ENCODE measurements at places on chromosomes 3 and 15.

DNA sequence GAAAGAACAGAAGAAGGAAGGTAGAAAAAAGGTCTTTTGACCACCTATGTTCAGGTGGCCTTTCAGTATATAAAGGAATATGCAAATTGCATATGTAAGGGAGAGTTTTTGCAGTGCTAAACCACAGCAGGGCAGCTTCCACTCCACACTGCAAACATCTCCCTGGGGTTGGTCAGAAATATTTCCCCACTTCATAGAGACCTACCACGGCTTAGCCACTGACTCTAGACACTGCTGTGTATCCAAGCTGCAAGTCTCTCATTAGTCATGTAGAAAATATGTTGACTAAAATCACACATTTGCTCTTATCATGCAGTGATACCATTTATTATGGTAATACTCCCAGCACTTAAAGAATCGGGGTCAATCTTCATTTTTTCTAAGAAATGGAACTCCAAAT, 214.9 kb upstream of the NR2F2 start:
- DNase-seq, result no peak

GRCh38 chr3:10192953-10193691, 28.4 kb downstream of the IRAK2 start:
- no peak for DNase-seq

- no peak for DNase-seq
These were observed 23.5 kb downstream of the FGD5 start for GRCh38 chr3:14842277-14842676.

DNA sequence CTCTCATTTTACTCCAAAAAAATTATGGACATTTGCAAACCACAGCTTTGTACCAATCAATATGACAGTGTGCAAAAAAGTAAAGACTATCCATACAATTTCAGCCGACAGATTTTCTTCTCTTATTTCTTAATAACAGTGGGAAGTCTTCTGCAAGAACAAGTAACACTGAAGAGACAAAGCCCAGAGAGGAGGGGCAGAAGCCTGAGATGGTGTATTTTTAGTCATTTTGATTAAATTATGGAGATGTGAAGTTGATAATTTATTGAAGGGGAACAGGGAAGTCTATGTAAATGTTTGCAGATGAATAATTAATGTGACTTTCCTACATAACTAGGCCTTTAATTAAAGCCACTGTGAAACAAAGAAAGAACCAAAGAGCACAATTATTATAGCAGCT, 45.7 kb upstream of the IGSF11 start:
- DNase-seq, result no peak

- DNase-seq, result no peak
These were observed 48.1 kb upstream of the GK5 start for GRCh38 chr3:142273501-142273900.

DNA sequence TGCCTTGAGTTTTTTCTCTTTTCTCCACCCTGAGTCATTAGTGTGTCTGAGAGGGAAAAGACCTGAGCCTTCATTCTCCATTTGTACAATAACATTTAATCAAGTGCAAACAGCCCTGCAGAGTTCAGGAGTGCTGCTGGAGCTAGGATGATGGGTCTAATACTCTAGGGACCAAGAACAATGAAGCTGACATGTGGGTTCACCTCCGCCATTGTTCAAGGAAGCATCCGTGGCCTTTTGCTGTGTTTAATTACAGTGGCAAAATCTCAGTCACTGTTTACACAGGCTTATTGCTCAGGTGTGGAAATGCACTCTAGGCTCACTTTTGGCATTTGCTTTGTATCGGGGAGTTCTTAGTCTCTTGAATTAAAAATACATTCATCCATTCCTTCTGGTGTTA, 259.6 kb downstream of the LRTM1 start:
- no peak for DNase-seq

GRCh38 chr3:41679374-41679773, 282.5 kb downstream of the ULK4 start:
- no peak for DNase-seq

- no peak for DNase-seq
These were observed 146.5 kb downstream of the NUP210 start for GRCh38 chr3:13273604-13274105.

DNA sequence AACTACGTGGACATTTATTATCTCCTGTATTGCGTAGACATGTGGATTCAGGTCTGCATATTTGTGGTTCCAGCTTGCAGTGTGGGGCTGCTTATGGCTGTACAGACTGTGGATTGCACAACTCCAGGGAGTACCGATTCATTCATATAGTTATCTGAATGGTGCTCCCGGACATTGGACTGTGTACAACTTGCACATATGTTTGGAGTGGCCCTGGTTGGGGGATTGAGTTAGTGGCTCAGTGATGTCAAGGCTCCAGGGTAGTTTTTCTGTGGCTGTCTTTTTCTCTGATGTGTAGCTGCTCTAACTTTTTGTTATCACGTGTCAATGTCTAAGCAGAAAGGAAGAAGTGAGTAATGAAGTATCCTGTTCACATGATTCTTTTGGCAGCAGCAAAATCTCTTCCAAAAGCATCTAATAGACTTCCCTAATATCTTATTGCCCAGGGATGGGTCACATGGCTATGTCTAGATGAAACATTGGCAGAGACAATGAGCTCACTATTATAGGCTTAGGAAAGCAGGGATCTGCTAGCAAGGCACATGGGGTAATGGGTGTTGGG, 15.8 kb downstream of the ST3GAL6 start:
- no peak for DNase-seq

DNA sequence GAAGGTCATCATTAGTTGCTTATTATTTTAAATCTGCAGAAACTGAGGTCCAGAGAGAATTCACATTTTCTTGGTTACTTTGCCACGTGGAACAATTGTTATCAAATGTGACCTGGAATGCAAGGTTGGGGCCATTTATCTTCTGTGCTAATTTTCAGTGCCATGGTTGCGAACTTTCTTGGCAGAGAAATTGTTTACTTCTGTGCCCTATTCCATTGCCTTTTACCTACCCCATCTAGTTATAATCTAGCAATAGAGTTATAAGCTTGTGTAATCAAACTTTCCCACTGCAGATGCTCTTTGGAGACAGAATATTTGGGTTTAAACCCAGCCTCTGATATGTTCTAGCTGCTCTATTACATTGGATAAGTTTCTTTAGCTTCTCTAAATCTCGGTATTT, 242.9 kb downstream of the LPP start:
- no peak for DNase-seq

- no peak for DNase-seq
These were observed 185.6 kb upstream of the MBNL1 start for GRCh38 chr3:152083135-152083534.

DNA sequence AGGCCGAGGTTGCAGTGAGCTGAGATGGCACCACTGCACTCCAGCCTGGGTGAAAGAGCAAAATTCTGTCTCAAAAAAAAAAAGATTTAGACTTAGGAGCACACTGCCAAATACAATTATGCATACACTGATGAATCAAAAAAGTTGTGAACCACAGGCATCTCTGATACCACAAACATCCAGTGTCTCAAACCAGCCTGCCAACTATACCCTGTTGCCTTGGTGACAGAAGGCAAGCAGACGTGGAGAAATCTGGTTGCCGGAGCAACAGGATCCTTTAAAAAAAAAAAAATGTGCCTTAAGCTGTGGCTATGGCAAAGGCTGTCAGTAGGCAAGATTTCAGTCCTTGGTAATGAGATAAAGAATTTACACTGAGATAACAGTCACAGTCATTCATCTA, 202.3 kb downstream of the NEK10 start:
- no peak for DNase-seq

DNA sequence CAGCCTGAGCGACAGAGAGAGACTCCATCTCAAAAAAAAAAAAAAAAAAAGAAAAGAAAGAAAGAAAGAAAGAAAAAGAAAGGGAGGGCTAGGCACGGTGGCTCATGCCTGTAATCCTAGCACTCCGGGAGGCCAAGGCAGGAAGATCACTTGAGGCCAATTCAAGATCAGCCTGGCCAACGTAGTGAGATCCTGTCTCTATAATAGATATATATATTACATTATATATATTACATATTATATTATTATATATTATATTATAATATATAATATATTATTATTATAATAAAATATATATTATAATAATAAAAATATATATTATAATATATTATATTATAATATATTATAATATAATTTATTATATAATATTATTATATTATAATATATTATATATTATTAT, 48.9 kb downstream of the PTPN9 start:
- no peak for DNase-seq

GRCh38 chr3:128823008-128823407, 56.4 kb upstream of the ACAD9 start:
- no peak for DNase-seq

DNA sequence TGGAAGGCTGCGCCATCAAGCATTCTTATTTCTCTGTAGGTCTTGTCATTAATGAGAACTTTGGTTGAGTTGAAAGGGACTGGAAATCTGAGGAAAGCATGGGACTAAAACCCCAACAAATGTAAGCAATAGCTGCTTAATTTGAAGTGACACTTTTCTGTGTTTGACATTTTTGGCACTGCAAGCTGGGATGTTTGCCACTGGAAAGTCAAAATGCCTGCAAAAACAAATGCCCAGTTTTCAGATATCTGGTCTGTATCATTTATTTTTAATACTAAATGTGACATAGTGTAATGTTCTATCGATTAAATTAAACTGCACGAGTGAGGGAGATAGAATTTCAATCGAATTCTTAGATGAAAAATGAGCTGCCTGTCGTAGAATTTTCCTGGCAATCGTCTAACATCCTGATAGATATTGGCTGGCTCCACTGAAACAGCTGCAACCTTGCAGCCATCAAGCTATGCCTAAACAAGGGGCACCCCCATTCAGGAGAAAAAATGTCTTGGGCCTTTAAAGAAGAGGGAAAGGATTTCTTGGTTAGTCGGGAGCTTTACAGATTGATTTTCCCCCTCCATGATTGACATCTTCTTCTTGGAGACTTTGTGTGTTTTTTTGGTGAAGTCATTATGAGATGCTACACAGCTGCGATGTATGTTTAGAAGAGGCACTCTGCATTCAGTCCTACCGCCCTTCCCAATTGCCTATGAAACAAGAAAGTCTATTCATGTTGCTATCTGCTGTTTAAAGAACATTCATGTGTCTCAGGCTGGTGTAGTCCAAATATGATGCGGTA, 316.7 kb upstream of the TBL1XR1 start:
- no peak for DNase-seq

- DNase-seq, result peak; percentile 18
These were observed 3.0 kb downstream of the SLC51A start for GRCh38 chr3:196219194-196219969.

GRCh38 chr3:101896083-101896757, 46.9 kb downstream of the NFKBIZ start:
- no peak for DNase-seq

DNA sequence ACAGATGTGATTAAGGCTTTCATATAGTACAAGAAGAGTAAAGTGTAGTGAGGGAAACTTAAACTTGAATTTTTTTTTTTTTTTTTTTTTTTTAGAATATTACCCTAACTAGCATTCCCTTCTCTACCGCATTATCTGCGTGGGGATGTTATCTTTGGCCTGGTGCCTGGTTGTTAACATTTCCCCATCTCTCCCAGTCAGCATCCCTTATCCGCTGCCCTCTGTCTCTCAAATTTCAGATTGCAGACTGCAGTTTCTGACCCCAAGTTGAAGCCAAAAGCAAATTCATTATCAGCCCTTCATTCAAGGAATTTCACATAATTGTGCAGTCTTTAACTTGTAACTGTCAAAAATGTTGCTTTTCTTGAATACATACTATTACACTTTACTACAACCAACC, 353.0 kb downstream of the PLOD2 start:
- DNase-seq, result no peak

DNA sequence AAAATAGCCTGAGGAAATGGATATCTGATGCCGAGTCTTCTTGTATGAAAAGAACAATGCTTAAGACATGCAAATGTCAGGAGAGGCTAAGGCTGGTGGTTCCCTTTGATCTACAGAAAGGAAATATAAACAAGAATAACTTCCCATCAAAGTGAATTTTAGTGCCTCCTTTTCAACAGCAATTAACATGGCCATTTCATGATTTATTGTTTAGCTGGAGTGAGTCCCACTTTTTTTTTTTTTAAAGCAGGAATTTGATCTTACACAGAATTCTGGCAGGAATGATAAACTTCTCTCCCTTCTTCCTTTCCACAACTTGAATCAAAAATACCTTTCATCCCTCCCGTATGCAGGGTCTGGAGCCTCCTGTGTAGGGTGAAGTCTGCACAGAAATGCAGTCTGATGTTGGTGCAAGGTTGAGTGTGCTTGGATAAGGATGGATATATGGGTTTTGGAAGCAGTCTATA, 287.0 kb downstream of the MEX3B start:
- DNase-seq, result no peak

- no peak for DNase-seq
These were observed 69.7 kb downstream of the CHCHD6 start for GRCh38 chr3:126773783-126774182.

GRCh38 chr3:89606151-89606550, 498.7 kb downstream of the EPHA3 start:
- no peak for DNase-seq

DNA sequence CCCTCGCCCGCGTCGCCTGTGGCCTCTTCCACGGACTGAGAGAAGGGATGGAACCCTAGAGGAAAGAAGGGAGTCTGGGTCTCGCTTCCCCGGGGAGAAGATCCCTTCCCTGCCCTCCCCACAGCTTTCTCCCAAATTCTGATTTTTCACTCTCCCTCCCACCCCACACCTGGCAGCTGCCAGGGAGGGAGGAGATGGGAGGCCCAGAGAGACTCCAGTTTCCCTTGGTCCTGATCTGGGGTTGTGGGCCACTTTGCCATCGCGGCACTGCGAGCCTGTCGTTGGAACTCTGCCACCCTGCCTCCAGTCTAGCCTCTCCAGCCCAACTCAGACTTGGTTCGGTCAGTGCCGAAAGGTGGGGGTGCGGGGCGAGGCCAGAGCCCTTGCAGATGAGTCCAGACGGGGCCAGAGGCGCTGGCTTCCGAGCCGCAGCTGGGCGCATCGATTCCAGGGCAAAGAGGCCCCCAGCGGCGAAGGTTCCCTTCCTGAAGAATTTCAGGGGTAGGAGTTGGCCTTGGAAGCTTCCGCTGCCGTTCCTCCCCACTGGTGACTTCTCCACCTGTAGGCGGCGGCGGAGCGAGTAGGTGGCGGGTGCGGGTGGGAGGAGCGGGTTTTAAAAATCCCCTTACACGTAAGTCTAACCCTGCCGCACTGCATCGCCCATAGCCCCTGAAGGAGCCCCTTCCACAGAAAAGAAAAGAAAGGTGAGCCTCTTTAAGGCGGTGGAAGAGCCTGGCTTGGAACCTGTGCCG, 5.2 kb downstream of the WNT5A start:
- no peak for DNase-seq

DNA sequence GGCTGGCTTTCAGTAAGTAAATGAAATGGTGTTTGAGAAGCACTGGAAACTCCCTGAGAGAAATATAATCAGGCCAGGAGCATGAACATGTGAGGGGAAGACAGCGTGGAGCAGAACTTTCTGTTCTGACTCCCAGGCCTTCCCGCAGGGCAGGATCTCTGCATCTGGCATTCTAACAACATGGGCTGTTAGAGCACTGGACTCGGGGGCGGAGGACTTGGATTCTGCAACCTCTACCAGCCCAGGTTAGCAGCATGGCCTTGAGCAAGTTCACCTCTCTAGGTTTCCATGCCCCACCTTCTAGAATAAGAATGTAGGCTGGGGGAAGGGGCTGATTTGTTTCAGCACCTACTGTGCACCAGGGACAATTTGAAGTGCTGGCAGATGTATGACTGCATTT, 12.5 kb upstream of the BFSP2 start:
- DNase-seq, result no peak
